ENCODE measurements at places on chromosomes 6 and 20.

DNA sequence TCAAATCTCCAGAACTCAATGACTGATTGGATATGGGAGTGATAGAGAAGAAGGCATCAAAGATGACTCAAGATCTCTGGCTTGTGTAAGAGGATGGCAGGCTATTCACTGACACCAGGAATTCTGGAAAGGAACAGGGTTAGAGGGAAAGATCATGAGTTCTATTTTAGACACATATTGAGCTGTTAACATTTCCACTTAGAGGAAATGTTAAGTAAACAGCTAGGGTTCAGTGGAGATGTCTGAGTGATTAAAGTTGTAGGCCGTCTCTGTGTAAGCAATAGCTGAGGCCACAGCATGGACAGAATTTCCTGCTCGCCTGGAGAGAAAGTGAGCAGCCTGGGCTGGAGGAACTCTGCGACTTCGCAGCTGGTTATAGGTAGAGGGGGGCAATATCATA lies 21.0 kb downstream of the ZC3H12D start:
- H3K4me3 ChIP-seq, result no peak overlapping the region
- no peak for DNase-seq
- H3K27ac ChIP-seq, result no peak overlapping the region
- no peaks in the 10 kb centered on the region for H3K4me1 ChIP-seq

GRCh38 chr6:112184951-112185350 lies 69.4 kb downstream of the LAMA4 start:
- H3K36me3 ChIP-seq, result no peaks in the 10 kb centered on the region
- no peak overlapping the region for H3K4me3 ChIP-seq
- no peaks in the 10 kb centered on the region for H3K27me3 ChIP-seq
- DNase-seq, result no peak
- no peak overlapping the region for H3K27ac ChIP-seq

DNA sequence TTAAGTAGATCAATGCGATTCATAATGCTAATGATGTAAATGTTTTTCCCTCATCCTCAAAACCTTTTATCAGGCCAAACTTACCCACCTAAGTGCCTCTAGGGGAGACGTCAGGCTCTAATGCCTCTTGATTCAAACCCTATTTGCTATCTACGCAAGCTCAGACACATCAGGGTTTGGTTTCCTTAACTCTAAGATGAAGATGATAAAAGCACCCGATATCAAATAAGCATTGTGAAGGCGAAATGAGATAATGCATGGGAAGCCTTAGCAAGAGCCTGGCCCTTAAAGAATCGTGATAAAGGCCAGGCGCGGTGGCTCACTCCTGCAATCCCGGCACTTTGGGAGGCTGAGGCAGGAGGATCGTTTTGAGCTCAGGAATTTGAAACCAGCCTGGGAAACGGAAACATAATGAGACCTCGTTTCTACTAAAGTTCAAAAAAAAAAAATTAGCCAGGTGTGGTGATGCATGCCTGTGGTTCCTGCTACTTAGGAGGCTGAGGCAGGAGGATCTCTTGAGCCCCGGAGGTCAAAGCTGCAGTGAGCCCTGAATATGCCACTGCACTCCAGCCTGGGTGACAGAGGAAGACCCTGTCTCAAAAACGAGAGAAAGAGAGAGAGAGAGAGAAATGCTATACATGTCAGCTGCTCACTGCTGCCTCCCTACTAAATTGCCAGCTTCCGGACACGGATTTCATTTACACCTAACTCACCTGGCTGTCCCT lies 13.5 kb downstream of the CNKSR3 start:
- no peaks in the 10 kb centered on the region for H3K36me3 ChIP-seq
- no peak overlapping the region for H3K4me3 ChIP-seq
- DNase-seq, result no peak
- peaks cover 2% of the 10 kb centered on the region for H3K4me1 ChIP-seq
- no peaks in the 10 kb centered on the region for H3K27me3 ChIP-seq

GRCh38 chr20:35443003-35443402 lies 5.0 kb upstream of the GDF5 start:
- DNase-seq, result no peak
- no peaks in the 10 kb centered on the region for H3K27me3 ChIP-seq
- no peak overlapping the region for H3K4me3 ChIP-seq
- H3K4me1 ChIP-seq, result no peaks in the 10 kb centered on the region
- H3K36me3 ChIP-seq, result no peaks in the 10 kb centered on the region
- H3K27ac ChIP-seq, result no peak overlapping the region

DNA sequence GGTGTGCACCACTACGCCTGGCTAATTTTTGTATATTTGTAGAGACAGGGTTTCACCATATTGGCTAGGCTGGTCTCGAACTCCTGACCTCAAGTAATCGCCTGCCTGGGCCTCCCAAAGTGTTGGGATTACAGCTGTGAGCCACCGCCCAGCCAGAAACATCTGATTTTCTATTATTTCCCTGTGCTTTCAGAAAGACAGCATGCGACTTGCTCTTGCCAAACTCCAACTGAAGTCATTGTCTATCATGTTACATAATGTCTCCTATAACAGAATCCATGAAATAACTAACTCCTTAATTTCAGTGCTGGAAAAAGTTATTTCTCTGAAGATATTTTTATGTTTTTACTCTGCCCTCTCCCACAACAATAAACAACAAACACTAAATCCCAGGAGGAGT lies 8.5 kb downstream of the RMND1 start:
- no peaks in the 10 kb centered on the region for H3K27me3 ChIP-seq
- H3K4me3 ChIP-seq, result no peak overlapping the region
- no peak for DNase-seq
- no peaks in the 10 kb centered on the region for H3K36me3 ChIP-seq

GRCh38 chr6:33996120-33996475 lies 149.8 kb downstream of the GRM4 start:
- no peak overlapping the region for H3K27ac ChIP-seq
- no peaks in the 10 kb centered on the region for H3K36me3 ChIP-seq
- no peak for DNase-seq
- H3K4me3 ChIP-seq, result no peak overlapping the region
- H3K4me1 ChIP-seq, result no peaks in the 10 kb centered on the region
- H3K27me3 ChIP-seq, result peaks cover 9% of the 10 kb centered on the region

GRCh38 chr20:24978513-24978912 lies 14.0 kb downstream of the APMAP start:
- DNase-seq, result no peak
- H3K4me3 ChIP-seq, result no peak overlapping the region
- no peak overlapping the region for H3K27ac ChIP-seq
- no peaks in the 10 kb centered on the region for H3K4me1 ChIP-seq
- no peaks in the 10 kb centered on the region for H3K27me3 ChIP-seq

DNA sequence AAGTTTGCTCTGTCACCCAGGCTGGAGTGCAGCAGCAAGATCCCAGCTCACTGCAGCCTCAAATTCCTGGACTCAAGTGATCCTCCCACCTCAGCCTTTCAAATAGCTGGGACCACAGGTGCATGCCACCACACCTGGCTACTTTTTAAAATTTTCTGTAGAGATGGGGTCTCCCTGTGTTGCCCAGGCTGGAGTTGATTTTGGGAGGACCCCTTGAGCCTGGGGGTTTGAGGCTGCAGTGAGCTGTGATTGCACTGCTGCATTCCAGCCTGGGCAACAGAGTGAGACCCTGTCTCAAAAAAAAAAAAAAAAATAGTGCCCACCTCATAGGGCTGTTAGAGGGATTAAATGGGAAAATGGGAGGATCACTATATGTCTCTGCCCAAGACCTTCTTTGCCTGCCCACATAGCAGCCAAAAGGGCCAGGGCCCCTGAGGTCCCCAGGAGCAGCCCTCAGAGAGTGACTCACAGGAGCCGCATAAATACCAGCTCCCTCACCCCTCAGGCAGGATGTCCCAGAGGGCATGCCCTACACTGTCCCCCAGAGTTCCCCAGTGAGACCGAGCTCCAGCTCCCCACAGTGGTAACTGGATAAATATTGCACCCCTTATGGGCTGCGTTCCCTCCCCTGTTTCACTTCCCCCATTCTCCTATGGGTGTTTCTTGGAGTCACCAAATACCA lies 11.7 kb upstream of the MDGA1 start:
- no peak overlapping the region for H3K4me3 ChIP-seq
- H3K36me3 ChIP-seq, result no peaks in the 10 kb centered on the region
- H3K27ac ChIP-seq, result no peak overlapping the region
- no peaks in the 10 kb centered on the region for H3K27me3 ChIP-seq
- no peak for DNase-seq

DNA sequence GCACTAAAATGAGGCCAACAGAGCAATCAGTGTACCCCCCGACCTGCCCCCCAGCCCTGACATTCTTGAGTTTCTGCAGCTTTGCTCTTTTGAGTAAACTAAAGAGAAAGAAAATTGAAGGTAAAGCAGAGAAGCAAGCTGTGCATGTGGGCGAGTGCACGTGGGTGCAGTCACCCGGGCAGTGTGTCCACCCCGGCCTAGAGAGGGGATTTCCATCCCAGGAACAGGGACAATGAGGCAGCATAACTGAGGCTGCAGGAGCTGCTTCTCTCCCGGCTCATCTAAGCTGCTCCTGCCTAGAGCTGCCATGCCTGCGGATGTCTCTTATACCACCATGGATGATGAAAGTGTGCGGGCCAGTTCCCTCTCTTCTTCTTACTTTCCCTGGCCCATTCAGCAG lies 16.8 kb downstream of the CASS4 start:
- no peak overlapping the region for H3K27ac ChIP-seq
- H3K4me1 ChIP-seq, result no peaks in the 10 kb centered on the region
- no peaks in the 10 kb centered on the region for H3K36me3 ChIP-seq
- H3K4me3 ChIP-seq, result no peak overlapping the region

- H3K27ac ChIP-seq, result no peak overlapping the region
- H3K27me3 ChIP-seq, result no peaks in the 10 kb centered on the region
- H3K4me3 ChIP-seq, result no peak overlapping the region
- H3K36me3 ChIP-seq, result no peaks in the 10 kb centered on the region
- DNase-seq, result no peak
These were observed 19.3 kb upstream of the HBS1L start for GRCh38 chr6:135073756-135074393.

- no peak within 1 kb of the TSS for H3K27ac ChIP-seq
- no peak for DNase-seq
- no peak within 1 kb of the TSS for H3K4me3 ChIP-seq
- H3K27me3 ChIP-seq, result no peaks in the 10 kb centered on the region
- no peaks in the 10 kb centered on the region for H3K36me3 ChIP-seq
- peaks cover 2% of the 10 kb centered on the region for H3K4me1 ChIP-seq
These were observed at the start of gene SLPI for GRCh38 chr20:45254383-45255262. TSS of gene SLPI (minus strand) at chr20:45254564. CDS start at chr20:45254543, 21 bp downstream.

DNA sequence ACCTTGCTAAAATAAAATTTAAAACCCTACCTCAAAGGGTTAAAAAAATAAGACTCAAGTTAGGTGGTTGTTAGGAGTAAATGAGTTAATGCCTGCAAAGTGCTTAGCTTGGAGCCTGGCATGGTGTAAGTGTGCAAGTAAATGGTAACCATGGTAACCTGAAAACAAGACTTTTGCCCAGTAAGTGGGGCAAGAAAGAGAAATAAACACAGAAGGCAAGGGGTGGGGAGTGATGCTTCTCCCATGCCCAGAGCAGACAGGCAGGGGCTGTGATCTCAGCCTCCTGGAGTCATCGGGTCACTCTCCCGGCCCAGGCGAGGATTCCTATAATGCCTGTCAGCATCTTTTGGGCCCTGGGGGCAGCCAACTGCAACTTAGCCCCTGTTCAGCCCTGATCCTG lies 59.2 kb upstream of the SLC32A1 start:
- no peak for DNase-seq
- H3K27me3 ChIP-seq, result no peaks in the 10 kb centered on the region
- H3K4me1 ChIP-seq, result peaks cover 1% of the 10 kb centered on the region

- DNase-seq, result no peak
- peaks cover 2% of the 10 kb centered on the region for H3K4me1 ChIP-seq
- H3K27ac ChIP-seq, result no peak overlapping the region
- H3K36me3 ChIP-seq, result no peaks in the 10 kb centered on the region
These were observed 309.5 kb downstream of the TAF4 start for GRCh38 chr20:61755971-61756845.

GRCh38 chr6:154579485-154579884 lies 69.0 kb upstream of the CNKSR3 start:
- H3K4me3 ChIP-seq, result no peak overlapping the region
- no peaks in the 10 kb centered on the region for H3K27me3 ChIP-seq
- no peaks in the 10 kb centered on the region for H3K4me1 ChIP-seq
- no peak for DNase-seq
- H3K27ac ChIP-seq, result no peak overlapping the region

GRCh38 chr20:9093218-9093957 lies 24.5 kb downstream of the PLCB4 start:
- H3K4me1 ChIP-seq, result no peaks in the 10 kb centered on the region
- DNase-seq, result no peak
- no peaks in the 10 kb centered on the region for H3K36me3 ChIP-seq
- no peak overlapping the region for H3K27ac ChIP-seq

DNA sequence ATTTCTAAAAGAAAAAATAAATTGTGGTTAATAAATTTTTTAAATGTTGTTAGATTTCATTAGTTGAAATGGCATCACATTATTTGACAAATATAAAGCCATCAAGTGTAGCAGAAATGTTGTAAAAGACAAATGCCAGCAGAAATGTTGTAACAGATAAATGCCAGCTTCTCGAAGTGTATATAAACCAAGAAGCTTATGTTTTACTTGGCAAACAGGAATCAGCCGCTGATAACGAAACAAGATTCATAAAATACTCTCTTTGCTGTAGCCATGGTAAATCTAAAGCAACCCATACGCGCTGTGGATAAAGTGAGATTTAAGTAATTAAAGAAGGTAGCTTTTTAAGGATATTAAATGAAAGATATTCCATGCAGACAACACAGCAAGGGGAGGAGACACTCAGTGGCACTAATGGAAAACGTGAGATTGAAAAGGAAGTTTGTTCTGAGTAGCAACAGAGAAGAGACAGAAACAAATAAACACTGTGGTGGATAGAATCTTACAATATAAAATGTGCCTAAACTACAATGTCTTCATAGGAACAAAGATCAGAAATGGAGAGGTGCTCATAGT lies 29.6 kb downstream of the BTBD9 start:
- H3K4me1 ChIP-seq, result no peaks in the 10 kb centered on the region
- no peak for DNase-seq
- no peak overlapping the region for H3K27ac ChIP-seq
- no peaks in the 10 kb centered on the region for H3K36me3 ChIP-seq

- DNase-seq, result no peak
- H3K36me3 ChIP-seq, result no peaks in the 10 kb centered on the region
- H3K27me3 ChIP-seq, result no peaks in the 10 kb centered on the region
These were observed 29.0 kb downstream of the HDGFL1 start for GRCh38 chr6:22598339-22598738.

DNA sequence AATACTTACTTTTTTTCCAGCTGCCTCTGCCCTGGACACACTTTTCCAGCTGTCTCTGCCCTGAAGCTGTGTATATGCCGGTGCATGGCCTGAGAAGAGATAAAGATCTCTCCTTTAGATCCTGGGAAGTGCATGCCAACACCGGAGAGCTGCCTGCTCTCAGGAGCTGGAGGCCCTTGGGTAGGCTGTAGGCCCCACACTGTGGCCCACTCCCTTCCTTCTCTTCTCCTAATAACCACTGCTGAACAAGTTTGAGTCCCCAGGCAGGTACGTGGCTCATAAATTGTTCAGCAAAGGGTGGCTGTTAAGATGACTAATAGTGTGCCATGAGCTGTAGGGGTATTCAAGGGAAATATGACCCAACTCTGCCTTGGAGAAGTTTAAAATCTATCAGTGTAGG lies 102.5 kb downstream of the CD24 start:
- no peak overlapping the region for H3K27ac ChIP-seq
- H3K27me3 ChIP-seq, result no peaks in the 10 kb centered on the region
